ENCODE measurements at places on chromosomes 1 and 21.

- no peak for DNase-seq
Measured at GRCh38 chr21:20856926-20857325, 141.3 kb upstream of the NCAM2 start.

DNA sequence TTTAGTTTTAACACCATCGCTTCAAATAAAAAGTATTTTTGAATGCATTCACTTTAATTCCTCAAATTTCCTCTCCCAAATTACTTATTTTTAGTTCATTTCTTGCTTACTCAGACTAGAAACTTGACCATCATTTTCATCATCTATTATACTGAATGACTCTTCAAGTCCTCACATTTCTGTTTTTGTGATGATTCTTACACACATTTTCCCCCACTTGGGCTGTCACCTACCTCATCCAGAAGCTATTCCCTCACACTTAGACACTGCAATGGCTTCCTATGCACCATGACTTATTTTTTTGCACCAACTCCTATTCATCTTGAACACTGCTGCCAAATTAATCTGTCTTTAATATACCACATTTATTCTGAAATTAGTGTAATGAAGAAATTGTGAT lies 239.6 kb upstream of the DUSP10 start:
- DNase-seq, result no peak

DNA sequence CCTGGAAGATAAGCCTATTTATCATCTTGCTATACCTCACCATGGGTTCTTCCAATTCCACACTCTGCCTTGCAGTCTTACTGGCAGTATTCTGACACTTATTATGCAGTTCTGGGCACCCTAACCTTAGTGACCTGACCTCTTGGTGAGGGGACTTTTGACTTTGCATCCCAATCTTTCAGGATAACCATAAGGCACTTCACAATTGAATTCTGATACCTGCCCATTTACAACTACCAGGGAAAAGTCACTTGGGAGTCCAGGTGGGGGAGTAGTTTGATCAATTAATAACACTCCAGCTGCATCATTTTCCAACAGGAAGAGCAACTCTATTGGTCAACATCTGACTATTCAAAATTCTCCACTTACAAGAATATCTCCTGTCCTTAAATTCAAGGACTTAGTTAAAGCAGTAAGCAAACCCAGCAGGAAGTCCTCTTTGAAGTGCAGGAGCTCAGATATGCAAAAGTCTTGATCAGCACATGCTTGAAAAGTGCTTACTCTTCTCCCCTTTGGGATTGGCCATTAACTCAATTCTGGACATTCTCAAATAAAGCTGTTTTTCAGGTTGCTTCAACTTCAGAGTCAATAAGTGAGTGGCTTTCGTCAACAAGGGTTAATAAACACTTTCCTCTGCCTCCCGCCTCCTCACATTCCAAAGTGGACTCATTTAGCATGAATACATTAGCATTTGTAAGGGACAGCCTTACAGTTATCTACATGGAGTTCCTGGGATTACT lies 177.4 kb upstream of the NRIP1 start:
- no peak for DNase-seq

DNA sequence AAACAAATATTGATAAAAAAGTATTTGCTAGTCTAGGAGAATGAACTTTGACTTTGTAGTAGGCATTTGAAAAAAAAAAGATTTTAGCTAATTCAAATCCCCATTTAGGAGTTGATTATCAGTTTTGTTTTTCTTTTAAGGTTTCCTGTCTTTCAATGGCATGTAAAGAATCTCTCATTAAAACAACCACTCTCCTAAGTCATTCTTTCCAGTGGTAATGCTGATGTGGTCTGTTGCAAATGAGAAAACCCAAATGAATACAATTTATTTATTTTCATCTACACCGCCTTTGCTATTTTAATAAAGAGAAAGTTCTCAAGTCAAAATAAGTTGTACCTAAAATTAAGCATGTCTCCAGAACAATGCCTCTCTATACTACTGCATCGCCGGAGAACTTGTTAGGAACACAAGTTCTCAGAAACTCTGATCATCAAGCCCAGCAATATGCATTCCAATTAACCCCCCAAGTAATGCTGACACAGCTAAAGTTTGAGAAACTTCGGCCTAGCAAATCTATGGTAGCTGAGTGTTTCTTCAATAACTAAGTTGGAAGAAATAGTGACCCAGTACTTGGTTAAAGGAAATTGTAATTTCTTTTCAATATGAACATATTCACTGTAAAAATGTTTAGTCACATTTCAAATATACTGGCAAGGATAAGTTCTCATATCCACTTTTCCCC lies 255.1 kb downstream of the PTPRC start:
- DNase-seq, result no peak

GRCh38 chr1:12539705-12540579 lies 78.1 kb downstream of the DHRS3 start:
- no peak for DNase-seq

DNA sequence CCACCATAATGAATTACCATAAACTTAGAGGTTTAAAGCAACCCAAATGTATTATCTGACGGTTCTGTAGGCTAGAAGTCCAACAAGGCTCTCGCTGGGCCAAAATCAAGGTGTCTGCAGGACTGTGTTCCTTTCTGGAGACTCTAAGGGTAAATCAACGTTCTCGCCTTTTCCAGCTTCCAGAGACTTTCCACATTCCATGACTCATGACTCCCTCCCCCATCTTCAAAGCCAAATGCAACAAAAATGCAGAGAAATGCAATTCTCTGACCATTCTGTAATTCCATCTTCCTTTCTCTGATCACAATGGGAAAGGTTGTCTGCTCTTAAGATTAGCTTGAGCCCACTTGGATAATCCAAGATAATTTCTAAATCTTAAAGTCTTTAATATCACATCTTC lies 287.1 kb downstream of the LTN1 start:
- no peak for DNase-seq

- no peak for DNase-seq
Measured at GRCh38 chr1:43035821-43036741, 77.4 kb upstream of the SLC2A1 start.

DNA sequence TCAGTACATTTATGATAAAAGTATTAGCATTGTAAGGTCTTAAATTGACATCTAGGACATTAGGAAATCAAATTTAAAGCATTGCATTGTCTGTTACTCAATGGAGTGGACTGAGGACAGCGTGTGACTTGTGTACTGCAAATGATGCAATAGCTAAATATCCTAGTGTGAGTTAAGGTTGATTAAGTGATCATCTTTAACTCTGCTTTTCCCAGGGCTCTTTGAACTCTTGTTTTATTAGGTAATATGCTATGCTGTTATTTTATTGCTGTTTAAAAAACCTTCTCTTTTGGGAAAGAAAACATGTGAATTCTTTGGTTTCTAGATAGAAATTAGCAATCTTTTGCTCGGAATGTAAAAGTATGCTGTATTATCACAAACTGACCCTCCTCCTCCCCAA lies 38.6 kb downstream of the NFIA start:
- DNase-seq, result no peak

DNA sequence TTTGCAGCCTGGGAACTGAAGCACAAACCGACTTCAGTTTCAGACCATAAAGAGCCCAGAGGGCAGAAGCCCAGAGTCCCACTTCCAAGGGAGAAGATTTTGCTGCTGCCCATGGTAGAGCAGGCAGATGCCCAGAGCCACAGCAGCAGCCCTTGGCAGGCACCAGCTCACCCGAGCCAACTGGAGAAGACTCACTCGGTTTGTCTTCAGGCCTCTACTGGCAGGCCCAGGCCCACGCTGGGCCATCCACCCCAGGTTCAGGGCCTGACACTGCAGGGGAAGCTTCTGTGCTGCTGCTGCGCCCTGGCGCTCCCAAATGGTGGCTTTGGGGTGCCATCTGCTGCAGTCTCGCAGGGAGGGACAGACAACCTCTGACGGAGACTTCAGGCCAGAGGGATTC lies 33.3 kb downstream of the SLC66A1 start:
- DNase-seq, result no peak

DNA sequence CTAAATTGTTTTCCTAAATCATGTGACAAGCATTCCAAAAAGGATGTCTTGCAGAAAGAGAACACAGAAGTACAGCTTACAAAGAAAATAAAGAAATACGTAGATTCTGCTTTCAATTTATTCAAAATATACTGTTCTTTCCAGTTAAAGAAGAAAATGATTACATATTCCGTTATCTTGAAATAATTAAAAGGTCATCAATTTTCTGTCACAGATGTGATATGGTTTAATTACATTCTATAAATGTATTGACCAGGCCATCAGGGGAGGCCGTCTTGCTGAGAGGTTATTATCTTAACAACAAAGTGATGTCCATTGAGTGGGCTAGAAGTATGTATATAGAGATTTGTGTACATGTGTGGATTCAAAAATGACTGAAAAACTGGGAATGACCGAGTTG lies 432.9 kb downstream of the SETD4 start:
- no peak for DNase-seq

DNA sequence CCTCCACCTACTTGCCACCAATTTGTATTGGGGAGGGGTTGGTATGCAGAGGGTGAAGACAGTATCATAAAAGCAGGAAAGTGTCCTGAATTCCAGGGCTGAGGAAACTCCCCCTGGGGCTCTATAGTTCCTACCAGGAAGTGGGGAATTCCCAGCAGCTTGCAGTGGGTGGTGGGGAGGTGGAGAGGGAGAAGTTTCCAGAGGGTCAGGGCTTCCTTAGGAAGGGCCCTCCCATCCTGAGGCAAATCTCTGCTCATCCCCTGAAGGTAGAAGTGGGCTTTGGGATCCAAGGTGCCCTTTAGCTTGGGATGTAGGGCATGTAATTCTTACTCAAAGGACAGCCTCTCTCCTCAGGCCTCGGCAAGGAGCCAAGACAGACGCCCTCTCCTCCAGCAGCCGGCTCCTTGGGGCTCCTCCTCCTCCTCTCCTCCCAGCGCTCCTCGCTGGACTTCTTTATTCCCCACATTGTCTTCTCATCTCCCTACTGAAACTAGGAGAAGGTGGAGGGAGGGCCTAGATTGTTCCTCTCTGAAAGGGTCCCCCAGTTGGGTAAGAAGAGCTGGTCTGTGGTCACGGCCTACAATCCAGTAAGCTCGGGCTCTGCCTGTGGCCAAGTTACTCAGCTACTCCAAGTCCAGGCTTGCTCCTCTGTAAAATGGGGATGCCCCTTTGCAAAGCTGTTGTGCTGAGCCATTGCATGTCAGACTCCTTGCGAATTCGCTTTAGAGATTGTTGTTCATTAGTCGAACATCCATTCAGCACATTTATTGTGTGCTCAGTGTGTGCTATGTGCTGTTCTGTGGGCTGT lies 17.9 kb upstream of the CSF1 start:
- DNase-seq, result no peak

DNA sequence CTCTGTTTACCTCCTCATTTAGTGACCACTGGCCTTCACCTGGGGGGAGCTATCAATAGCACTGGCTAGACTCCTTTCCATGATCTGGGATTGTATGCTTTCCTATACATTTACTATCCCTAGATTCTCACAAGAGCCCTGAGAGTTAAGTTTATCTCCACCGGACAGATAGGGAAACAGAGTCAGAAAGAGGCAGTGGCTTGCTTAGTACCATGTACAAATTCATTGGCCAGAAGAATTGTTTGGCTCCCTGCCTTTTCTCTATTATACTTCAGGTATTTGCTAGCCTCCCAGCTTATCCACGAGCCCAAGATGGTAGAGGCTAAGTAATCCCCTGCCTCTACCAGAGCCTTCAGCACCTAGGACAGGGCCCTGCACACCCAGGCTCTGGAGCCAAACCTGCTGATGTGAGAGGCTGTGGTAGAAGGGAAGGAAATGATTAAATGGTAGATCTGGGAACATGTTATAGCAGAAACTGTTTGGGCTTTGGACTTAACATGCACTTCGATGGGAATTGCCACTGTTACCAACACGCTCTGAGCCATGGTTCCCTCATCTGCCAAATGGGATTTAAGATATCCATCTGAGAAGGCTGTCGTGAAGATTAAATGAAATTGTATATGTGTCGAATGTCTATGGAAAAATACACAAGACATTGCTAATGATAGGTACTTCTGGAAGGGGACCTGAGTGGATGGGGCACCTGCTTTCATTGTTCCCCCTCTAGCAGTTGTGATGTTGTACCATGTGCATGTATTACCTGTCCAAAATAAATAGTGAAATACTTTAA lies 3.1 kb upstream of the BLACAT1 start:
- peak; percentile 69 for DNase-seq

GRCh38 chr1:1004420-1004779 lies 4.5 kb upstream of the HES4 start:
- no peak for DNase-seq
